ENCODE measurements at places on chromosomes 11 and 22.

- DNase-seq = no peak
These were observed 77.9 kb upstream of the TOP3B start for GRCh38 chr22:22060200-22061084.

GRCh38 chr11:14645985-14646900 lies 2.6 kb downstream of the PDE3B start:
- DNase-seq = no peak

- DNase-seq = no peak
These were observed 34.4 kb downstream of the PRMT3 start for GRCh38 chr11:20421946-20422345.

GRCh38 chr11:40219401-40219800 lies 1240.1 kb downstream of the LRRC4C start:
- DNase-seq = no peak

DNA sequence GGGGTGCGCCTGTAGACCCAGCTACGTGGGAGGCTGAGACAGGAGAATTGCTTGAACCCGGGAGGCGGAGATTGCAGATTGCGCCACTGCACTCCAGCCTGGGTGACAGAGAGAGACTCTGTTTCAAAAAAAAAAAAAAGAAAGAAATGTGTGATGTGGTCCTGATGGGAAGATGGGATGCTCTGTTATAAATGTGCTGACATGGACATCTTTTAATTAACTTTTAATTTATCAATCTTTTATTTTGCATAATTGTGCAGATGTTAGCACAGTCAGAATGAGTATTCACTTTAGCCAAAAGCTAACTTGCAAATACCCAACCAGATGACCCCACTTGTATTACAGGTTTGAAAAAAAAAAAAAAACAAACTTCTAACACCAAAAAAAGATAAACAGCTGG lies 23.8 kb upstream of the USP47 start:
- DNase-seq = no peak

DNA sequence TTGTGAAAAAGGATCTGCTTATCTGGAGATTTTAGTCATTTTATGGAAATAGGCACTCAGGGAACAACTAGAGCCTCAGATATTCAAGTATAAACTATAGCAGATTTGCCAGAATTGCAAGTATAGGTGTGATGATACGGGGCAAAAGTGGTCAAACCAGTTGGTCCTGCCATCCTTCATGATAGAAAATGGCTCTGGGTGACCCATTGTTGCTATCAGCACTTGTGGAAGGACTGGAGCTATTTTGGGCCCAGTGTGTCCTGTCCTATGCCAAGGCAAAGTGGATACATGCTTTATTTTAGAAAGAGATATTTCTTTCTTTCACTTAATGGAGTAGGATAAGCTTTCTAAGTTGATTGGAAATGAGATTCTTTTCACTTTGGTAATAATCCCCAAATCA lies 85.2 kb downstream of the PPP6R3 start:
- no peak for DNase-seq

- no peak for DNase-seq
These were observed 789 bp upstream of the KDM2A start for GRCh38 chr11:67118181-67118766.

GRCh38 chr11:67261946-67262681 lies 4.2 kb upstream of the GRK2 start:
- no peak for DNase-seq

DNA sequence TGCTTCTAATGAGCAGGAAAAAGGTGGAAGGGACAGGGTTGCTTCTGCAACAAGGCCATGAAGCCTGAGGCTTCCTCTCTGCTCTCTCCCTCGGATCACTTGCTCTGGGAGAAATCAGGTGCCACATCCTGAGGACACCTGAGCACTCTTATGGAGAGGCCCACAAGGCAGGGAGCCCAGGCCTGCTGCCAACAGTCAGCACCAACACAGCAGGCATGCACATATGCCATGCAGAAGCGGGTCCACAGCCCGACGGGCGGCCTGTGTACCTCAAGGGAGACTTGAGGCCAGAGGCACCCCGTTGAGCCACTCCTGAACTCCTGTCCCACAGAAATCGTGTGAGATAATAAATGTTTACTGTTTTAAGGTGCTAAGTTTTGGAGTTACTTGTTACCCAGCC lies 9.5 kb downstream of the TTLL12 start:
- DNase-seq = no peak

DNA sequence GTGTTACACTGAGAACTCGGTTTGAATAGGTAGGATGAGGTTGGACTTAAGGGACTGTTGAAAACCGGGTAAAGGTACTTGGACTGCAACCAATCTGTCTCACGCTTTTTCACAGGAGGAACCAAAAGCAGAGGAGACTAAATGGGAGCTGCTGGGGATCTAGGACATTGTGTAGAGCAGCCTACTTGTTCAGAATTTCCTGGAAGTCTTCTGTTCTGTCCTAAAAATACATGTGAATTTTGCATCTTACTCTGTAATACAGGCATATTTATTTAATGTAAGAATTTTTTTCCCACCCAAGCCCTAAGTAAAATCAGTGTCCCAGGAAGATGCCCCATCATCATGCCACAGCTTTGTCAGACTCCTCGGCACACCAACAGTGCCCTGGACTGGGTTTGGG lies 52.1 kb upstream of the TBCEL start:
- DNase-seq = no peak

DNA sequence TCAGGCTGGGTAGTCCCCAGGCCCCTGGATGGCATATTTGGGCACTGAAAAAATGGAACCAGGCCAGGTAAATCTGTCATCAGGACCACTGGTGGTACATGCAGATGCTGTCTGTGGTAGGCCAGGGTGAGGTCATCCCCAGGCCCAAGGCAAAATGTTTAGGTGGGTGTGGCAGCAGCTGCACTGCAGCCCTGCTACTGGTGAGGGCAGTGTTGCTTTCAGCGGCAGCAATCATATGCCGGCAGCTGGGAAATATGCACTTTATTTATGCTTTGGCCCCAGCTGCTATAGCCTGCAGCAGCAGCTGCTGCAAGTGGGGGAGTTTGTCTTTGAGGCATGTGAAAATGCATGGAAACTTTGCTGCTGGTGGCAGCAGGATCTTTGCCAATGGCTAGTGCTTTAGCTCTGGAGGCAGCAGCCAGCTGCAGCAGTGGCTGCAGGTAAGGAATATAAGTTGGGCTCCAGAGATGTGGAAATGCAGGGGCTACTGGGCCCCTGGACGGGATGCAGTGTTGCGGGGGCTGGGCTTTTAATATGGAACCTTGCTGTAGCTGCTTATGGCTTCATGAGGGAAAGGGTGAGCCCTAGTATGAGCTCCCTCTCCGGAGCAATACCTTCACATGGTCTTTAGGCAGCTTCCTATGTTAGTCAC lies 365.7 kb upstream of the CADM1 start:
- DNase-seq = no peak

DNA sequence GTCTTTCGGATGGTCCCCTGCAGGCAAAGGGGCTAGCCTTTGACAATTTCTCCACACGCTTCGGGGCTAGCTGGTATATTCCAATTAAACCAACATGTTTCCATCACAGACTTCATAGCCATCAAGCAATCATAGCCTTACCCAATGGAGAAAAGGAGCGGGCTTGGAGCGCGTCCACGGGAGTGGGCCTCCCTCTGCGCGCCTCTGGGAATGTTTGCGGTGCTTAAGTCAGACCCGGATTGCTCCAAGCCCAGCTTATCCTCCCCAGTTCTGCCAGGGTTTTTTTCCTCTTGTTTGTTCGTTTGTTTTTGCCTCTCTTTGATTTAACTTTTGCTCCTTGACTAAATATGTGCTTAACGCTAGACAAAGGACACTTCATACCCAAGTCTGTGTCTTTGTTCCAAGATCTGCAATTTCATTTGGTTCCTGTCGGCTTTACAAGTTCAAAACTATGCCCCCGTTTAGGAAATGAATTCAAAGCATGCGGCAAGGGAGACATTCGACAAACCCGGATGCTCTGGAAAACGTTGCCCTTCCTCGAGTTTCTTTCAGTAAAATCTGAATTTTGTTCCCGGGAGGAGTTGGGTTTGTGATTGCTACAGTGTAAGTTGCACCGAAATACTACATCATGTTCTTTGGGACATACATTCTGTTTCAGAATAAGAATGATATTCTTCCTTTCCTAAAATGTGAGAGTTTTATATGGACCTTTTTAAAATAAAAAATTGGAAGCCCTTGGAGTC lies 1.0 kb upstream of the GLB1L2 start:
- DNase-seq = no peak

- no peak for DNase-seq
These were observed 9.7 kb upstream of the RCN1 start for GRCh38 chr11:32081129-32081641.

GRCh38 chr22:38286915-38287669 lies 14.3 kb upstream of the TMEM184B start:
- DNase-seq = no peak

DNA sequence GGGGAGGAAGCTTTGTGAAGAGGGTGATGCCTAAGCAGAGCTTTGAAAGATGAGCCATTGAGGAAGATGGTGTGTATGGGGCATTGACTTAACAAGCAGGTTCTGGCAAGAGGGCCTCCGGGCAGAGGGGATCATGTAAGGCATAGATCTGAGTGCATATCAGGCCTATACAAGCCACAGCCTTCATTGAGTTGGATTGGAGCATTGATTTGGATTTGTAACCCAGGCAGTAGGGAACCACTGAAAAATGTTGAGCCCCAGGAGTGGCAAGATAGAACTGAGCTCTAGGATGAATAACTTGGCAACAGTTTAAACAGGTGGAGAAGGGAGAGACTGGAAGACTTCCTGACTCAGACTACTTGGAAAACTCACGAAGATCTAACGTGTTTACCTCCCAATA lies 21.4 kb downstream of the PANX1 start:
- no peak for DNase-seq

GRCh38 chr11:96062134-96062533 lies 138.2 kb upstream of the MTMR2 start:
- no peak for DNase-seq

DNA sequence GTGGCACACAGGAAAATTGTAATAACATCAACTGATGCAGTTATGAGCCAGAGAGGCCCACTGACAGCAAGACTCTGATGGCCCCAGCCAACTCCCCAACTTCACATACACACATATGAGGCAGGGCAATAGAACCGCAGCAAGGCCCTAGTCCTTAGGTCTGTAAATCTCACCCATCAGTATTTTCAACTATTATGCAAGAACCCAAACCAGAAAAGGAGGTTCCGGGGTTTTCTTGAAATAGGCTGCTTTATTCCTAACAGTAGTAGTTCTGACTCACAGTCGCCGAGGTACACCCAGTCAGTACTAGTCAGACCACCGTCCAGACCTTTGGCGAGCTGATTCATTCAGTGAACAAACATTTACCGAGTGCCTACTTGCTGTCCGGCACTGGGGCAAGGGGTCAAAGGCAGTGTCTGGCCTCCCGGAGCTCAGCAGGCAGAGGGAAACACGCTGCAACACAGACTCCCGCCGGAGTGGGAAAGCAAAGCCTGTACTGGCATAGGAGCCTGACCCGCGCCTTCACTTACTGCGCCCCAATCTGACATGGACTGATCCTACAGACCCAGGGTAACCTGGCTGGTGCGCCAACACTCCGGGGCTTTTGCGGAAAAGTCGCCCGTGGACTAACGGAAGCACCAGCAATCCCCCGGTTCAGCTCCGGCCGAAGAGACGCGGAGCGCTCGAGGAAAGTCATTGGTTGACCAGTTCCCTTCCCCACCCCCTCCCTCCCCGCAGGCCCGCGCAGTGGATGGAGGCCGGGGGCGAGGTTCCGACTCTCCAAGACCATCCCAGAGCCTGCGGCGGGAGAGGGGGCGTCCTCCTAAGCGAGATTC lies 1.3 kb downstream of the PLEKHA7 start:
- DNase-seq = no peak

- no peak for DNase-seq
These were observed 90.9 kb downstream of the MICAL2 start for GRCh38 chr11:12200991-12201985.

- DNase-seq = no peak
These were observed 14.1 kb downstream of the VSIG10L2 start for GRCh38 chr11:125959931-125960330.

DNA sequence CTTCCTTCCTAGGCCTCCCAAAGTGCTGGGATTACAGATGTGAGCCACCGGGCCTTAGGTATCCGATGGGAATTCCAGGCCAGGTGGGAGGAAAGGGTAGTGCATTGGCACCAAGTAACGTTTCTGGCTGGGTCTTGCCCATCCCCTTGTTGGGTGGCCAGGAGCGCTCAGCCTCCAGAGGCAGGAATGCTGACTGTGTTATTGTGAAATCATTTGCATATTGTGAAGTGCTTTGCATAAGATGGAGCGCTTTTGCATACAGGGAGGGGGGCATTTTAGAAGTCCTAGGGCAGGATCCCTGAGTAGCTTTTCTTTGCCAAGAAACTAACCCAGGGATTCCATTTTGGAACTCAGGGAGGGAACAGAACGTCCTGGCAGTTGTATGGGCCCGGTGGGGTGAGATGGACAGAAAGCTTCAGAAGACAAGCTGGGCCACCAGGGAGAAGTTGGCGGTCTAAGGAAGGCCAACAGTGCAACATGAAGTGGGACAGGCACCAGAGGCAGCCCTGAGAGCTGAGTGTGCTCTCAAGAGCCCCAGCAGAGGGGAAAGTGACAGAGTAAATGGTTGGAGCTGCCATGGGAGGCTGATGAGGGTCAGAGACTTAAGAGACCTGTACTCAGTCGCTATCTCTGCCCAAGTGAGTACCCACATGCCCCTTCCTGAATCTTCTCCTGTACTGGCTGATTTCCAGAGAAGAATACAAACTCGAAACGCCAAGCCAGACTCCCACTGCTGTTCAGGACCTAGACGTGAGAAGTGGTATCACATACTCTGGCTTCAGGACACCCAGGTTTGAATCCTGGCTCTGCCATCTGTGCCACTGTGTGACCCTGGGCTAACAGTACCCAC lies 1.3 kb upstream of the SLC39A13 start:
- DNase-seq = no peak

DNA sequence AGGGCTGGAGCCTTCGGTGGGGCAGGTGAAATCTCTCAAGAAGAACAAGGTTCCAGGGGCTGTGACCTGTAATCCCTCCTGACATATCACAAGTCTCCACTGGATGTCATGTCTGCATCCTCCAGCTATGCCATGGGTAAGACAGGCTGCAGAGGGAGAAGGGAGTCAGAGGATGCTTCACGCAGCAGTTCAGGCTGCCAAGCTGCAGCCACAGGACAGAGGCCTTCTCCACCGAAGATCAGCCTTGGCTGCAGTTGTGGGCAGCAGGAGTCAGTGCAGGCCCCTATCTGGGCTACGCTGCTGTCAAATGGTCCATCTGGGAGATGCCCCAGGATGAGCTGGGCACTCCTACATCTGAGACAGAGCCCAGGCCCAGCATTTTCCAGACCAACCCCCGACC lies 25.0 kb downstream of the DKK3 start:
- DNase-seq = no peak

- DNase-seq = no peak
These were observed 221.4 kb downstream of the BLID start for GRCh38 chr11:121894581-121894980.

DNA sequence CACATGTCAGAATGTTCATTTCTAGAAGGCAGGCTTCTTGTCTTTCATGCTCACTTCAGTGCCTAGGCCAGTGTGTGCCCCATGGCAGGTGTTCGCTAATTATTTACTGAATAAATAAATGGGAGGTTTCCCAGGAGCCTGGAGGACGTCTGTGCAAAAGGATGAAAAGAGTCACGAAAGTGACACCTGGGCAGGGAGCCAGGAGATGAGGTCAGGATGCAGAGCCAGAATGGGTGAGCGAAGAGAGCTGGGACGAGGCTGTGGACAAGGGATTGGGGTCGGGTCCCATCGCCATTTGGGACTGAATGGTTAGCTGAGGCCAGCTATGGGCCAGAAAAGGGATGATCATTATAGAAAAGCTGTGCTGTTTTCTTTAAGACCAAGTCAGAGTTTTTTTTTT lies 560.4 kb downstream of the TBC1D22A start:
- no peak for DNase-seq

- DNase-seq = no peak
These were observed 50.9 kb upstream of the UBASH3B start for GRCh38 chr11:122604621-122605020.

Measured in stimulated activated CD8-positive, alpha-beta memory T cell treated with anti-CD3 and anti-CD28 coated beads, Interleukin-4, amount 100 ng/mL, for 4 hours (primary cell).